Thyroid gland (tissue), 4 donors: ENCODE measurements at places on chromosomes 6 and 20. TPM values are rescaled to one million over a fixed set of nuclear protein-coding genes. Genes with fewer than 3 reads are reported as not detected.

- no peaks in the 10 kb centered on the region for H3K4me1 ChIP-seq
- H3K36me3 ChIP-seq: no peaks in the 10 kb centered on the region
- H3K27ac ChIP-seq: no peak overlapping the region
- no peak for DNase-seq
- H3K4me3 ChIP-seq: no peak overlapping the region
These were observed 622.8 kb upstream of the NRSN1 start for GRCh38 chr6:23503173-23503572.

EEF1A2 gene
- 0.22 TPM for total RNA-seq

DNA sequence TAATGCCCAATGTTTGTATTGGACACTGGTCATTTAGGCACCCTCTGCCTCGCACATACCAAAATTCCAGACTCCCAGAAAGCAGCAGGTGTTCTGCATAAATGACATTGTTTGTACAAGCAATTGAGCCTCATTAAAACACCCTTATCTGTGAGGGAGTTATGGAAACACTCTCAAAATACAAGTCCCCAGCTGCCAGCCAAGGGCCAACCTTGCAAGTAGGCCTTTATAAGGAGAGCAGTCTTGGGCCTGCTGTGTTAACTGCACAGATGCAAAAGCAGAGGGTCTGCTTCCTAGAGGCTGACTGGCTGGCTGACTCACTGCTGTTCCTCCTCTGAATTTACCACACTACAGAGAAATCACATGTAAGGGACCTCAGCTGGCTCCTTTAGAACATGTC is 150.4 kb upstream of the HMGN3 start:
- H3K4me1 ChIP-seq: no peaks in the 10 kb centered on the region
- H3K36me3 ChIP-seq: no peaks in the 10 kb centered on the region
- peak; percentile 8 for DNase-seq

GRCh38 chr6:167113047-167113754 is 9.7 kb upstream of the CCR6 start:
- no peak overlapping the region for H3K4me3 ChIP-seq
- no peaks in the 10 kb centered on the region for H3K36me3 ChIP-seq
- no peak overlapping the region for H3K27ac ChIP-seq
- DNase-seq: no peak

DNA sequence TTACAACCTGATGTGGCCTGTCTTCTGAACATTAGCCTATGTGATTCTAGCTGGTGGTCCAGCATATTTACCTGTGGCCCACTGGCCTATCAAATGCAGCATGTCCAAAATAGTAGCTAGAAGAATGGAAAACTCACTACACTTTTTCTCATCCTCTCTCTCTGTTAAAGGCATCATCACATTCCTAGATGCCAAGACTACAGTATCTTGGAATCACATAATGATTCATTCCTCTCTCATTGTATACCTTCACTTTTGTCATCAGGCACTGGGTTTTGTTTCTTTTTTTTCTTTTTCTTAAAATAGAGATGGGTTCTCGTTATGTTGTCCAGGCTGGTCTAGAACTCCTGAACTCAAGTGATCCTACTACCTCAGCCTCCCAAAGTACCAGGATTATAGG is 45.0 kb downstream of the FAM83B start:
- DNase-seq: no peak
- H3K36me3 ChIP-seq: no peaks in the 10 kb centered on the region
- no peaks in the 10 kb centered on the region for H3K27me3 ChIP-seq
- H3K27ac ChIP-seq: no peak overlapping the region
- H3K4me1 ChIP-seq: no peaks in the 10 kb centered on the region
- H3K4me3 ChIP-seq: no peak overlapping the region

DNA sequence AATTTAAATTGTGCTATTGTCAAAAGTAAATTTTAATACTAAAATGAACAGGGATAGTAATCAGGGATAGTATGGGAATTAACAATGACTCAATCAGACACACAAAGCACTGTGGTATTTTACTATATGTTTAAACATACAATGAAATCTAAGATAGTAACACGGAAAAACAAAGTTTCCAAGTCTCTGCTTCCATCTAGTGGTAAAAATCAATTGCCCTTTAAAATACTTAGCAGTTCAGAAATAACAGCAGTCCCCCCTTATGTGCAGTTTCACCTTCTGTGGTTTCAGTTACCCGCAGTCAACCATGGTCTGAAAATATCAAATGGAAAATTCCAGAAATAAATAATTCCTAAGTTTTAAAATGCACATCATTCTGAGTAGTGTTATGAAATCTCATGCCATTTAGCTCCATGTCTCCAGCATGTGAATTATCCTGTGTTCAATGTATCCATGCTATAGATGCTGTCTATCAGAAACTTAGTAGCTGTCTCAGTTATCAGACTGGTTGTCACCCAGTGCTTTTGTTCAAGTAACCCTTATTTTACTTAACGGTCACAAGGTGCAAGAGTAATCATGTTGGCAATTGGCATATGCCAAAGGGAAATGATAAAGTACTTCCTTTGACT is 58.5 kb downstream of the AHI1 start:
- no peaks in the 10 kb centered on the region for H3K4me1 ChIP-seq
- H3K27ac ChIP-seq: no peak overlapping the region
- no peaks in the 10 kb centered on the region for H3K27me3 ChIP-seq
- H3K4me3 ChIP-seq: no peak overlapping the region
